ENCODE measurements at places on chromosomes 4 and X.
A peak's percentile ranks its signal among the peaks of the same experiment; 100 is the strongest.

GRCh38 chr4:172740434-172740833 is 428.2 kb upstream of the GALNT7 start:
- DNase-seq: no peak

- no peak for DNase-seq
Observed at GRCh38 chr4:94603170-94603747, 151.5 kb downstream of the PDLIM5 start.

GRCh38 chrX:153969125-153969903 is 2.3 kb downstream of the HCFC1 start:
- DNase-seq: no peak

DNA sequence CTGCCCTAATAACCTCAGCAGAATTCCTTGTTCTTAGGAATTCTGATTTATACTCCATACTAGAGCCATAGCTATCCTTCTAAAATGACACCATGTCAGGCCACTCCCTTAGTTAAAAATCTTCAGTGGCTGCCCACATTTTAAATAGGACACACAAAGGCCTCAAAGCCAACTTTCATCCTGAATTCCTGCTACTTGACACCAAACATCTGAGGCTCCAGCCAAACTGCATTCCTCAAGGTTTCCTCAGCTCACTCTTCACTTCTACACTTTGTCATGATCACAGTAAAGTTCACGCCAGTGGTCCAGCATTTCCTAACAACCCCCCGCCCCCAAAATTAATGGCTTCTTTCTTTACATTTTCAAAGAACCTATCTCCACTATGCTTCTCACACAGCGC is 124.3 kb downstream of the ADGRA3 start:
- no peak for DNase-seq

- no peak for DNase-seq
Observed at GRCh38 chrX:109927663-109928273, 75.1 kb upstream of the TMEM164 start.

DNA sequence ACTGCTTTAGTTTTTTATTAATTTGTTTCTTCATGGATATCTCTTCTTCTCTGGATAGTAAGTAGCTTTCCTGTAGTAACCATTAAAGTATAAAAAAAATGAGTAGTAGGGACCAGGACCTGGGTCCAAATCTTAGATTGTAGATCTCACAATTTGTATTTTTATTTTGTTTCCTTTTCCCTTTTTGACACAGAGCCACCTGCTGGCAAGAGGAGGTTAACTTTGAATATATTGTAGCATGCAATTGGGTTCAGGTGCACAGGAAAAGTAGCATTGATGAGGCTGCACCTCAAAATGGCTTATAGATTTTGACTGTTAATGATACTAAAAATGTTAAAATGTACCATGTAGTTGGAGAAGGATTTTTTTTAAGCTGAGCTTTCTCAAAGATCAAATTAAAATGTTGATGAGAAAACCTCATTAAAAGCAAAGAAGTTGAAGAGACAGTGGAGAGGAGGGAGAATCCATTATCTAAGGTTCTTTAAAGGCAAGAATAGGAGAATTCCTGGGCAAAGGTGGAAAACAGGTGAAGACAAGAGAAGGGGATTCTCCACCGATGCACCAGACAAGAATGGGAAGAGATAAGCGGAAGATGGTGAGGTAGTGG is 48.3 kb upstream of the HPGDS start:
- DNase-seq: peak; percentile 27

GRCh38 chrX:53990171-53990570 is 54.1 kb downstream of the PHF8 start:
- DNase-seq: no peak

- DNase-seq: no peak
Observed at GRCh38 chr4:85784947-85785346, 310.0 kb downstream of the ARHGAP24 start.

DNA sequence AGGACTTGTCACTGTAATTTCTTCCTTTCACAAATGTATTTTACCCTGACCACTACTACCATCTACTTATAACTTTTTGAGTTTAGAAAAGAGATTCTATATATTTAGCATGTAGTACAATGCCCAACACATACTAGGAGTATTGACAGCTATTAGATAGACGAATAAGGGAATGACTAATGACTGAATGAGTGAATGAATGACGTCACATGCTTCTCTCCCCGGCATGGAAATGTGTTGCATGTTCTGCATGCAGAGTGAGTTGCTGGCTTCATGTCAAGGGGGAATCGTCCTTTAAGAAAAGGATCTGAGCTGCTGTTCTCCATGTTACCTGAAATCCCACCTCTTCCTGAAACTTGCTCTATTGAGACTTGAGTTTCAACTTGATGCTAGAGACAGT is 87.4 kb upstream of the AMELX start:
- no peak for DNase-seq

- DNase-seq: no peak
Observed at GRCh38 chr4:98503676-98504075, 154.7 kb downstream of the TSPAN5 start.

- no peak for DNase-seq
Observed at GRCh38 chr4:157004279-157005161, 32.9 kb upstream of the PDGFC start.

DNA sequence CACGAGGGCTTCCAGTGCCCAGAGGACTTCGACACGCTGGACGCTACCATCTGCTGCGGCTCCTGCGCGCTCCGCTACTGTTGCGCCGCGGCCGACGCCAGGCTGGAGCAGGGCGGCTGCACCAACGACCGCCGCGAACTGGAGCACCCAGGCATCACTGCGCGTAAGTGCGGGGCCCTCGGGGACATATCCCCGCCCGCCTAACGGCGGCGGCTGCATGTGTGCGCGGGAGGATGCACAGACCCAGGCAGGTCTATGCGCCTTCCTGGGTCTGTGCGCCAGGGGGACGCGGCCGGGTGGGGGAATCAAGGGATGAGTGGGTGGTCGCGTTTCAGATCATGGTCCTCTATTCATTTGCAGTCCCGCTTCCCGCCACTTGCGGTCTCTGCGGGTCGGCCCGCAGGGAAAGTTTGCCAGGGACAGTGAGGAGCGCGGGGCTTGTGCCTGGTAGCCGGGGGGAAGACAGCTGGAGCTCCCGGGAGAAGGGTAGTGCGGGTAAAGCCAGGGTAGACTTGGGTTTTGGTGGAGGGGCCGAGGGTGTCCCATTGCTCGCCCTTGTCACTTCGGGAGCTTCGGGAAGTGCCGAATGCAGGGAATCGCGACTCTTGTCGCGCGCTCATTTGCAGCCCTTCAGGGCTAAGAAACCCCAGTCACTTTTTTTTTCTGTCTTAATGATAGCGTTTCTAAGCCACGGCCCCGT is 1.0 kb downstream of the SHISA3 start:
- no peak for DNase-seq

DNA sequence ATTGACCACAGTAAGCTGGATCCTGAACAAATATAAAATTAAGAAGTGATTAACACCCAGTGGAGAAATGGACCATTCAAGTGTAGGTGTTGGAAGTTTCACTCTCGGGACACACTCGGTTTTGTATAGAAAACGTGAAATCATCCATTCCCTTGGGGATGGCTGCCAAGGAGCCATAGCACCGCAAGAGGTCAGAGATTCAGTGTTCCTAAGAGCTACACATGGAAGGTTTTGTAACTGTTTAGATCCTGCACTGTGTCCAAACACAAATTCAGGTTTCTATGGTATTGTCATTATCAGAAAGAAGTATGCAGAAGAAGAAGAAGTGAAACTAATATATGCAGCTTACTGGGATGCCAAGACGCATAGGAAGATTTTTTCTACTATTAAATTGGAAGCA is 281.0 kb downstream of the LDB2 start:
- no peak for DNase-seq

DNA sequence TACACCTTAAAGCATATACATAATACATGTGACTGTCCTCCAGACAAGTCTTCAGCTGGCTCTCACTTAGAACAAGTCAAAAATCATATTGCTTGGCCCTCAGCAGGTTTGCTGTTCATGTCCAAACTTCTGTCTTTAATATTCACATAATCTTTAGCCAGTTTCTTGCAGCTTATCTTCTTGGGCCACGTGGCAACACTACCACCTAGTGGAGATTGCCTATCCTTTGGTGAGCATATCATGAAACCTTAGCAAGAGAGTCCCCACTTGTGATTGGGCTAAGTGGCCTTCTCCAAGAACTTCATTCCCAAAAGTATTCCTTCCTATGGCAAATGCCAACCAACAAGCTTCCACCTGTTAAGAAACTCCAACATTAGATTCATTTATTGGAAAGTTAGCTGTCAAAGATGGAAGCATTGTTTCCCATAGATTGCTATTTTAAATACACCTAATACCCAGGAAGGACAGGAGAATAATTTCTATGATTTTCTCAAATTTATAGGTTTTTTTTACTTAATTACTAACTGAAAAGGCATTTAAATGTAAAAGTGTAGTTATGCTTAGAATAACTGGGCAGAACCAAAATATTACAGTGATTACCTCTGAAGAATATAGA is 231.9 kb upstream of the INTU start:
- DNase-seq: peak; percentile 65

DNA sequence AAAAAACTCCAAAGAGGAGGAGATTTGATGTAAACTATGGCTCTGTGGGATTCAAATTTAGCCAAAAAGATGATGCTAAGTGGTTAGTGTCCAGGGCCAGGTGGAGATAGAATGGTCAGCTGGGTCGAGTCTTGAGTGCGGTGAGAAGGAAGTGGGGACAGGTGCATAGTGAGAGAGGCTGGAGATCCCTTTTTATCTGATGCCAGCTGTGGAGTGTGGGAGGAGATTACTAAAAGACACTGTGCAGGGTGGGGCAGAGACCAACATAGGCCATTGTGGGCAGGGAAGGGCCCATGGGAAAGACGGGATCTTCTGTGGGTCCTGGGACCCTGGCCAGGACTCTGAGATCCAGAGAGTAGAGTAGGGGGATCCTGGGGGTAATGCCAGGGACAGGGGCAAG is 34.6 kb upstream of the LEF1 start:
- peak; percentile 14 for DNase-seq

DNA sequence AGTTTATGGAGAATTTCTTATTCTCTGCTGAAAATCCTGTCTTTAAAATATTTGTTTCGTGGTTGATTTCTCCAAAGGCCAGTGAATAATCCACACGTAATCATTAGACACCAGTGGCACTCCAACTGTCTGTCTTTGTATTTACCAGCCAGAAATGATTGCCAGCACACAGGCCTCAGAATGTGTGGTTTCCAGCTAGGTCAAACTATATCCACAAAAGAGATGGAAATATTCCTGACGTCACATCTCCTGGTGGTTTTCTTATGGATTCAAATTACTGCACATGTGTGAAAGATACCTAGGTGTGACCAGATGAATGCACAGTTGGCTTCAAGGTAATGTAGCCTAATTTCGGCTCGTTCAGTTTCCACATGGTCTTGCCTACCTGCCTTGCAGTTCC is 27.2 kb upstream of the TENM3 start:
- DNase-seq: no peak

DNA sequence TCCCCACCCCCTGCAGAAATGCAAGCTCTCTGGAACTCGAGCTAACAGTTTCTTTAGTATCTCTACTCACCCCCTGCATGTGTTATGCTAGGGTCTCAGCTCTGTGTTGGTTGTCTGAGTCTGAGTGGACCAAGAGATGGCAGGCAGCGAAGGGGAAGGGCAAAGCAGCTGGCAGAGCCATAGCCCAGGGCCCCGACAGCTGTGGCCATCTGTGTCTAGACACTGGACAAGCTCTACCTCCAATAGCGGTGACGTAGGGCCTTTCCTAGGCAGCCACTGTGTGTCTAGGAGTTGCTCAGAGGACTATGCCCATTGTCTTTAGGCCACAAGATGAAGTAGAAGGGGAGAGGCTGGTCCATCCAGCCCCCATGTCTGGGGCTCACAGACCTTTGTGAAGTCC is 79.2 kb downstream of the EFNB1 start:
- DNase-seq: no peak

DNA sequence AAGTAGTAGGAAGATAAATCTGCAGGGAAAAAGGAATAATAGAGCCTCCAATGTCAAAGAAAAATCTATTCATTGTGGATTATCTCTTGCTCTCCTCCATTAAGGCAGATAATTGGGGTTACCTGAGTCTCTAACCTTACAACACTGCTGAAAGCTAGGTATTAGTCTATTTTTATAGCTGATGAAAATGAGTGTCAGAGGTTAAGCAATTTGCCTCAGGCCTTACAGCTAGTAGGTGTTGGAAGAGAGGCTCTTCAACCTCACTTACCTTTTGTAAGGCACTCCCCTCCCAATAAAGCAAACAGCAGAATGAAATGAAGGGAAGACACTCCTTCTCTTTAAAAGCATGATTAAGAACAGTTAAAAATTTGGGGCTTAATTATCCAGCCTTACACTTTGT is 45.4 kb upstream of the GAB1 start:
- DNase-seq: no peak

- no peak for DNase-seq
Observed at GRCh38 chr4:41146196-41146595, 68.1 kb downstream of the APBB2 start.

GRCh38 chr4:4937926-4938325 is 78.5 kb downstream of the MSX1 start:
- no peak for DNase-seq

DNA sequence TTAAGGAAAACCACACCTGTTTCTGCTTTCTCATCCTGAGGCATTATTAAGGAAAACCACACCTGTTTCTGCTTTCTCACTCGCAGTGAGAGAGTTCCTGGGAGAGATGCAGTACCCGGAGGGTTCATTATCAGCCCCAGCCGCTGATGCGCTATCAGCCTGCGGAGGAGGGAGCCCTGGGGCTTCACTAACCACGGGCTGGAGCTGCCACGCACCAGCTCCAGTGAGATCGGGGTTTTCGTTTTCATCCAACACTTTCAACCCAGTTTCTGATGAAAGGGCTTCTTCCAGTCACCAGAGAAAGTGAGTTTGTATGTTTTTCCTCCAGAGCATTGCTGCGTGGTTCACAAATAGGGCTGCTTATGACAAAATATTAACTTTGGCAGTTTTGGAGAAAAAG is 93.2 kb upstream of the PRKX start:
- no peak for DNase-seq

DNA sequence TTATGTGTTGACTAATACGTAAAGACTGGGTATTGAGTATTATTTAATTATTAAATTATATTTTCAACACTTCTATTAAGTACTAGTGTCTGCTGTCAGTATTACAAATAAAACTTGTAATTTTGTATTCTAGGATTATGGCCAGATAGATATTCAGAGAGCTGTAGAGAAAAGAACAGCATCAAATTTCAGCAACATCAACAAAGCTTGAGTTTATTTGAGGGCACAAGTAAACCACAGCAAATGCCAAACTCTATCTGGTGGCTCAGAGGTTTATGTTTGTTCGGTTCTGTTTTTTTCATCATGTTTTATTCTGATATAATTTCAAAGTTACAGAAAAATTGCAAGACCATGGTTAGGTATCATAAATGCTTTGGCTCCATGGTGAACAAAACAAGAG is 1530.5 kb downstream of the PCDH18 start:
- no peak for DNase-seq

GRCh38 chrX:151776181-151776731 is 41.7 kb downstream of the CNGA2 start:
- DNase-seq: no peak

GRCh38 chr4:97185233-97185632 is 958.0 kb downstream of the STPG2 start:
- DNase-seq: peak; percentile 39

GRCh38 chr4:105399532-105400161 is 74.2 kb downstream of the PPA2 start:
- DNase-seq: no peak

All from DND-41 (cell line).